Brain (organoid and tissue), 16 donors: ENCODE measurements at places on chromosomes 6 and 20.

- no peak for DNase-seq
Observed at GRCh38 chr6:87203448-87204023, 48.2 kb downstream of the ZNF292 start.

GRCh38 chr6:116783852-116784251, 18.3 kb upstream of the FAM162B start:
- no peak for DNase-seq

- DNase-seq: no peak
Observed at GRCh38 chr6:45504947-45505346, 127.2 kb upstream of the SUPT3H start.

- peak; percentile 30 for DNase-seq
Observed at GRCh38 chr6:582370-582769, 74.5 kb downstream of the HUS1B start.

GRCh38 chr6:95767897-95768463, 190.6 kb downstream of the MANEA start:
- no peak for DNase-seq

GRCh38 chr6:42391441-42391840, 60.3 kb downstream of the TRERF1 start:
- DNase-seq: no peak

DNA sequence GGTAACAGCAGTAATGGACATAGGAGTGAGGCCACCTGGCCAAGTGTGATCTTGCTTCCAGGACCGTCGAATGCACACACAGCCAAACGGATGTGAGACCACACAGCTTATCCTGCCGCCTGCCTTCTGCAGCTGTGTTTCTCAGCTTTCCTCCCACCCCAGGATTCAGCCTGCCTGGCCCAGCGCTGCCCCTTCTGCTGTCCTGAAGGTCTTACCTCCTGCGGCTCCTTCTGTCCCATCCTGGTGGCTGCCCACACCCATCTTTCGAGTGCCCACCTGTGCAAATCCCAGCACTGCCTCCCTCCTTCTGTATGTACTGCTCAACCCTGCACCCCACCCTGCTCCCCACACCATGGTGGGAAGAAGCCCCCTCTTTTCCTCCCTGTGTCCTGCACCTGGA, 49.4 kb upstream of the DACT2 start:
- no peak for DNase-seq

GRCh38 chr20:12012241-12013222, 94.8 kb downstream of the BTBD3 start:
- DNase-seq: no peak
